ENCODE measurements at places on chromosomes 1 and 21.

DNA sequence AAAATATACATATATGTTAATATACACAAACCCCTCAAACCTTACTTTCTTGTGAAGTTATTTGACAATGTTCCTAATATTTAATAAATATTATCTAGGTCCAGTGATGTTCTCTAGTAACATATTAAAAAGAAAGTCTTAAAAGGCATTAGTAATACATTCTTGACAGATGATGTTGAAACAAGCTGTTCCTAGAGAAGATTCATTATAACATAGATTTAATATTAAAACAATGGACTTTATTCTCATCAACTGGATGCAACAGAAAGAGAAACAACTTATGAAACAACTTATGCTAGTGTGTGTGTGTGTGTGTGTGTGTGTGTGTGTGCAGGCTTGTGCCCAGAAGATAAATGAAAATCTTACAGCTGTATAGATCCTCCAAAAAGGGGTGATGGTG is 68.5 kb upstream of the PLXNA2 start:
- no peak for DNase-seq

DNA sequence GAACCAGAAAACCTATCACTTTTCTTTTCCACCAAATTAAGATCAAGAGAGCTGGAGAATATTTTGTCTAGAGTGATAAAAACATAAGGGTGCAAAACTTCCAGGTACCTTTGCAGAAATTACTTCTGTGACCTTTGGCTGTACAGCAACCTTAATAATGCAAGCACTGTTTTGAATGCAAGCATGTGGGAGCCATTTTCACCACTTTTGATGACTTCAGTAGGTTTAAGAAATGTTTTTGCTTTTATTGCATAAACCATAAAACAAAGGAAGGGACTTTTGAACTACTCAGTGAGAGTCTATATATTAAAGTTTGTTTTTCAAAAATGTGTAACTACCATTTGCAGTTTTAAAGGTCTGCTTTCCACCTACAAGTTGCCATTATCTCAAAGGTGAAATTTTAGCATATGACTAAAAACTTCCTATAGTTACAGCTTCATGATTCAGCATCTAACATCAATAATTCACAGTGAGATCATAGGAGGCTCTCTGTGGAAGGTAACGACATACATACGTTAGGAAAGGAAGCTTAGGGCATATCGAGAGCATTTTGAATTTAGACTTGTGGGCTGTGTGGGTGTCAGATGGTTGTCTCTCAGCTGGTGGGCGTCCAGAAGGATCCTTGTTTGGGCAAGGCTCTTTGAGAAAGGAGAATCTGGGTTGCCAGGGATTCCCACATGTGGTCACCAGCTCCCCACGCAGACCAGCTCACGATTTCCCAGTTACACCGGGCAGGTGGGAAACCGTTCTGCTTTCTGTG is 1.1 kb upstream of the GADD45A start:
- no peak for DNase-seq

GRCh38 chr21:44299085-44299457 is 782 bp upstream of the PFKL start:
- no peak for DNase-seq

DNA sequence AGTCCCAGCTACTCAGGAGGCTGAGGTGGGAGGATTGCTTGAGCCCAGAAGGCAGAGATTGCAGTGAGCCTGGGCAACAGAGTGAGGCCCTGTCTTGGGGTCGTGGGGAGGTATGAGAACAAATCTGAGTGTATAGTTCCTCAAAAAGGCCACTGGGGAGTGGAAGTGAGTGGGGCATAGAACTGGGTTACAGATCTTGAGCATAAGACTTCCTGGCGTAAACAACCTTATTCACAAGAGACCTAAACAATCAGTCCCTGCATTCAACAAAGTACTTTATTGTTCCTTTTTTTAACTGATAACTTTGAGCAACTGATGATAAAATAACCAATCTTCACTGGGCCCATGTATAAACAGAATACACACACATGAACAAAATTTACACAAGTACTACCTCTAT is 72.7 kb upstream of the MUTYH start:
- DNase-seq = no peak

GRCh38 chr1:238954865-238955264 is 431.5 kb upstream of the CHRM3 start:
- no peak for DNase-seq

DNA sequence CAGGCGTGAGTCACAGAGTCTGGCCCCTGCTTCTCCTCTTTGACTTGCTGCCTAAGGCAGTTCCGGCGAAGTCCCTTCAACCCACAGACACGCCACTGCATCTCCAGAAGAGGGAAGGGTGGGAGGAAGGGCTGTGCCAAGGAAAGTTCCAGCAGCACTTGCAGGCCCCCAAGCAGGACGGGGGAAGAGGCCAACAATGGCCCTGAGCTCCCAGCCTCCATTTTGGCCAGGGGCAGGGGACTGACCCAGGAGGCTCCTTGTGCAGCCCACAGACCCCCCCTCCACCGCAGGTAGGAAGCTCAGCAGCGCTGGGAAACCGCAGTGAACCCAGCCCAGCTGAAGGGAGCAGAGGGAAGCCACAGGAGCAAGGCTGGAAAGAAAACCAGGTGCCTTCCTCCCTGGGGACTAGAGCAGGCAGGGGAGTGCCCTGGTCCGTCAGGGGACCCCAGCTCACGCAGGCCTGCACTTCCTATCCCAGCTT is 35.4 kb downstream of the ACOT7 start:
- no peak for DNase-seq

GRCh38 chr1:200588698-200589097 is 31.9 kb downstream of the KIF14 start:
- no peak for DNase-seq

- DNase-seq = no peak
Measured at GRCh38 chr21:43824333-43825241, 35.2 kb downstream of the RRP1 start.

- no peak for DNase-seq
Measured at GRCh38 chr21:30717105-30717504, 1.5 kb downstream of the KRTAP21-3 start.

DNA sequence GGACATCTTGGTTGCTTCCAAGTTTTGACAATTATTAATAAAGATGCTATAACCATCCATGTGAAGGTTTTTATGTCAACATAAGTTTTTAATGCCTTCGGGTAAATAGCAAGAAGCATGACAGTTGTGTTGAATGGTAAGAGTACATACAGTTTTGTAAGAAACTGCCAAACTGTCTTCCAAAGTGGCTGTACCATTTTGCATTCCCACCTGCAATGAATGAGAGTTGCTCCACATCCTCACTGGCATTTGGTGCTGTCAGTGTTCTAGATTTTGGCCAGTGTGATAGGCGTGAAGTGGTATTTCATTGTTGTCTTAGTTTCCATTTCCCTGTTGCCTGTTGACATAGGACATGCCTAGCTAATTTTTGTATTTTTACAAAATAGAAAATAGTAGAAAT is 45.4 kb downstream of the CD58 start:
- no peak for DNase-seq

GRCh38 chr1:163896001-163896400 is 574.2 kb downstream of the NUF2 start:
- DNase-seq = no peak

DNA sequence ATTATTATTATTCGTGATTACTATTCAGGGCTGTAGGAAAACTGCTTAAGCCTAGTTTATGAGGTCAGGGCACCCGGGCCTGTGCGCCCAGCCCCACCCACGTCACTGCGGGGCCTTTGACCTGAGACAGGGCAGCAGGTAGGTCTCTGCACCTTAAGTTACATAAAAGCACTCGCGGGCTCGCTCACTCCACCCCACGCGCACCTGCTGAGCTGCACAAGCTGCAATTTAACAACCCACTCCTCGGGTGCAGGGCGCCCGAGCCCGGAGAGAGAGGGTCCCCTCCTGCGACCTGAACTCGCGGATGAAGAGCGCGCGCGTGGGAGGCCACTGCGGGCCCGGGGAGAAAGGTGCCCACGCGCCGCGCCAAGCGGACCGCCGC is 477 bp downstream of the ICMT start:
- no peak for DNase-seq

DNA sequence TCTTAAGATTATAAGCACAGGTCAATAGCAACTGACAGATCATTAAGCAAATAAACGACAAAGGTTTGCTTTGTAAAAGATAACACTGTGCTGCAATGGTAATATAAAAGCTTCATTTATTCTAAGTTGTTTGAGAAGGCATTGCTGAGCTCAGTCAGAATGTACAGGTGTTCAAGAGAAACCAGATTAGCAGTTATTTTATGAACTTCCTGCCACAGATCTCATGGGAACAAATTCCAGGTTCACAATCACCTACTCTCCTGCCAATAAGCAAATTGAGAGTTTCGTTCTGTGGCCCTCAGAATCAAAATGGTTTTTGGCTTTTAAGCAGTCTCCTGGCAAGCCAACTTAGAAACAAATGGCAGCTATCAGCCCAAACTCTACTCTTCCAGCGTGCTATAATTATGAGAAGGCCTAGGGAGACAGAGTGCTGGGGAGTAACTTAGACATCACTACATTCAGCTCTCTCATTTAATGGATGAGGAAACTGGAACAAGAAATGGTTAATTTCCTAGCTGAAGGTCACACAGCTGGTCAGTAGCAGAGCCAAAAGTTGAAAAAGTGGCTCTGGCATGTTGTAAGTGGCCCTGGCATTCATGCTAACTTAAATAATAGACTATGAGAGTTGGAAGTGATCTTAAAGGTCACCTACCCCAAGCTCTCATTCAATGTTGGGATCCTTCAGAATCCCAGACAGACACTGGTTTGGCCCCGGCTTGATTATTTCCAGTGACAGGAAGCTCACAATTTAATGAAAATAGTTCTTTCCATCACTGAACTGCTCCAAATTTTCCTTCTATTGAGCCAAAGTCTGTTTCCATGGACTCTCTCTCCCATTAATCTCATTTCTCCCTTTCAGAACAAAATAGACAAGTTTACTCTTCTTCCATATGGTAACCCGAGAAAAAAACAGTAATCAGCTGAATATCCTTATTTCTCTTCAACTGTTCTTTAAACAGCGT is 82.6 kb upstream of the EDEM3 start:
- no peak for DNase-seq

DNA sequence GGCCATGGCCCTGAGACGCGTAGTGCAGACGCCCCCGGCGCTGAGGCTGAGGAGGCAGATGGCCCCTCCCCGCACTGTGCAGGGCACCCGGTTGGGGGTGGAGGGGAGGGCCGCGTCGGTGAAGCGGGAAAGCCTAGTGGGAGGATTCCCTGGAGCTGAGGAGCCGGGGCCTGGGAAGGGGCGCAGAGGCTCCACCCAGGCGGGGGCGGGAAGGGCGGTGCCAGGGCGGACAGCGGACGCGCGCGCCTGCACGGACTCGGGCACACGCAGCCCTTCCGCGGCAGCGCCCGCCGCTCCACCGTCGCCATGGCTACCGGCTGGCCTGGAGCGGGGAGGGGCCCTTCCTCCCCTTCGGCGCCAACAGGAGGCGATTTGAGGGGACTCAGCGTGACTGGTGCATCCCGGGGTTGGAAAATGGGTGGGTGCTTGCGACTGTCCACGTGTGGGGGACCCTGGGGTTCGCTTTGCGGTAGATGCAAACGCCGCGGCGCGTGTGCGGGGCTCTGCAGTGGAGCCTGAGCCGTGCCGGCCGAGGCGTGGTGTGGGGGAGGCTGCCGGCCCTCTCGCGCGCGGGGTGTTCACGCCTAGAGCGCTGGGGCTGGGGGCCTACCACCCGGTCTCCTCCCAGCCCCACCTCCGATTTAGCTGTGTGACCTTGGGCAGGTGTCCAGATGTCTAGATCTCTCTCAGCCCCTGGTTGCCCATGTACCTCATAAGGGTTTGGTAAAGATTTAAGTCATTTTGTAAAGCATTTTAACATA is 35.1 kb downstream of the PTPRF start:
- DNase-seq = peak; percentile 79

- DNase-seq = no peak
Measured at GRCh38 chr1:165747632-165748447, 20.8 kb downstream of the TMCO1 start.

DNA sequence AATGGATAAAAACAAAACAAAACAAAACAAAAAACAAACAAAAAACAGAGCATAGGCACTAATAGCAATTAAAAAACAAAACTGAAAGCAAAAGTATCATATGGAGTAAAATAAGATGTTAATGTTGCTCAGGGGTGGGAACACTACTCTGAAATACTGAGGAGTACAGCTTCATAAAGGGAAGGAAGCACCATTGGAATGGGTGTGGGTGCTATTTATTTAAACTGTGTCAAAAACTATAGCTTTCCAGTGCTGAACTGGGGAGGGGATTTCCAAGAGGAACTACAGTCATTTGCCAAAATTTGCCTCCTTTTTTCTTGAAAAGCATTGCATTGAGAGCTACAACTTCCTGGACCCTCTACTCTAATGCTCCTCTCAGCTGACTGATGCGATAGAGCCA is 40.0 kb downstream of the SPTA1 start:
- no peak for DNase-seq

GRCh38 chr1:105608713-105609112 is 1447.8 kb upstream of the PRMT6 start:
- no peak for DNase-seq

- no peak for DNase-seq
Measured at GRCh38 chr1:9649769-9650168, 1.8 kb upstream of the PIK3CD start.

DNA sequence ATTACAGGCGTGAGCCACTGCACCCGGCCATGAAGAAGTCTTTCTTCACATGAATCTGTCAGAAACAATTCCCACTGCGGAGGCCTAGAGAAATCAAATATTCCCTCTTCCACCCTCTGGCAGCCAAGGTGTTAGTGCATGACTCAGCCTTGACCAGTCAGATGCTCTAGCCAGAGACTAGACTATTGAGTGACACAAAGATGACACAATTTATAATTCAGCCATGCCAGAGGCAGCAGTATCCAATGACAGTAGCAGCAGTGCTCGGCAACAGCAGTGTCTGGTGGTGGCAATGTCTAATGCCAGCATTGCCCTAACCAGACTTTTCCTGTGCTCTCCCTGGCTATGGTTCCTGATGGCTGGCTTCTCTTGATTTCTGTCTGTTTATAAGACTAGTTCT is 8.7 kb downstream of the CTXND2 start:
- DNase-seq = peak; percentile 30

DNA sequence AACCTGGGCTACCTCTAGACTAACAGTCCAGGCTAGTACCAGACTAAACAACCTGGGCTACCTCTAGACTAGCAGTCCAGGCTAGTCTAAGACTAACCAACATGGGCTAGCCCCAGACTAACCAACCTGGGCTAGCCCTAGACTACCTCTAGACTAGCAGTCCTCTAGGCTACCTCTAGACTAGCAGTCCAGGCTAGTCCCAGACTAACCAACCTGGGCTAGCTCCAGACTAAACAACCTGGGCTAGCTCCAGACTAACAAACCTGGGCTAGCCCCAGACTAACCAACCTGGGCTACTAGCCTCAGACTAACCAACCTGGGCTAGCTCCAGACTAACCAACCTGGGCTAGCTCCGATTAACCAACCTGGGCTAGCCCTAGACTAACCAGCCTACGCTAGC is 2.0 kb downstream of the TFF2 start:
- DNase-seq = no peak

- no peak for DNase-seq
Measured at GRCh38 chr1:84603223-84603622, 29.0 kb upstream of the CTBS start.

DNA sequence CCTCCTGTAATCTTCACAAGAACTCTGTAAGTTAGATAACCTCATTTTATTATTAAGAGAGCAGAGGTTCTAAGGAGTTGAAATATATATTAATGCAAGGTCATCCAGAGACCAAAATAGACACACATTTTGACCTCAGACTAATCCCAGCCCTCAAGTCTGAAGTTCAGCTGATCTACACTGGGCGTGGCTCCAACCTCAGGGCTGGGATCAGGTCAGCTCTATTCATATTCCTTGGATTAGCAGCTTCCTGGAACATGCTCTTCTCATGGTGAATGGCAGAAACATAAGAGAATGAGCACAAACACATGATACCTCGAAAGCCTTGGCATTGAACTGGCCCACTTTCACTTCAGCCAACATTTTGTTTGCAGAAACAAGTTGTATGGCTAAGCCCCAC is 200.8 kb upstream of the ST6GALNAC5 start:
- no peak for DNase-seq
